ENCODE measurements at places on chromosomes 5 and 9.

DNA sequence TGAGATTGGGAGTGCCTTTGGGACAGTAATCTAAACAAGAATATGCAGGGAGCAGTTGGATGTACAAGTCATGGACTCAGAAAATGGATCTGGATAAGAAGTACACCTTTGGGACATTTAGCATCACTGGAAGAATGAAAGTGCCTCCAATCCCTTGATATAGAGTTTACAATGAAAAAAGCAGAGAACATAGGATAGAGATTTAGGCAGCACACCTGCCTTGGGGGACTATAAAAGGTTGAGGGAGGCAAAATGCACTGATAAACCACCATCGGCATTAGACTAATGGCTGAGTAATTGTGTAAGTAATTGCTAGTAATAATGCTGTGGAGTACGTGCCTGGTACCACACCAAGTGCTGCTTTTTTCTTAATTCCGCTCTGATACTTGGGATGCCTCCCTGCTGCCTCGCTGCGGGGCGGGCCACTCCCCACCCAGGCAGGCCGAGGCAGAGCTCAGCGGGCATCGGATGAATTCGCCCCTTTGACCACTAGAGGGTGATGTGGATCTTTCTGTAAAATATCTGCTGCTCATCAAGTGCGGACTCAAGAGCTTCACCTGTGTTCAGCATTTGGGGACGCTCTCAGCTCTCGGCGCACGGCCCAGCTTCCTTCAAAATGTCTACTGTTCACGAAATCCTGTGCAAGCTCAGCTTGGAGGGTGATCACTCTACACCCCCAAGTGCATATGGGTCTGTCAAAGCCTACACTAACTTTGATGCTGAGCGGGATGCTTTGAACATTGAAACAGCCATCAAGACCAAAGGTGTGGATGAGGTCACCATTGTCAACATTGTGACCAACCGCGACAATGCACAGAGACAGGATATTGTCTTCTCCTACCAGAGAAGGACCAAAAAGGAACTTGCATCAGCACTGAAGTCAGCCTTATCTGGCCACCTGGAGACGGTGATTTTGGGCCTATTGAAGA is 99.9 kb downstream of the ANKRD18B start:
- peak; percentile 68 for DNase-seq

DNA sequence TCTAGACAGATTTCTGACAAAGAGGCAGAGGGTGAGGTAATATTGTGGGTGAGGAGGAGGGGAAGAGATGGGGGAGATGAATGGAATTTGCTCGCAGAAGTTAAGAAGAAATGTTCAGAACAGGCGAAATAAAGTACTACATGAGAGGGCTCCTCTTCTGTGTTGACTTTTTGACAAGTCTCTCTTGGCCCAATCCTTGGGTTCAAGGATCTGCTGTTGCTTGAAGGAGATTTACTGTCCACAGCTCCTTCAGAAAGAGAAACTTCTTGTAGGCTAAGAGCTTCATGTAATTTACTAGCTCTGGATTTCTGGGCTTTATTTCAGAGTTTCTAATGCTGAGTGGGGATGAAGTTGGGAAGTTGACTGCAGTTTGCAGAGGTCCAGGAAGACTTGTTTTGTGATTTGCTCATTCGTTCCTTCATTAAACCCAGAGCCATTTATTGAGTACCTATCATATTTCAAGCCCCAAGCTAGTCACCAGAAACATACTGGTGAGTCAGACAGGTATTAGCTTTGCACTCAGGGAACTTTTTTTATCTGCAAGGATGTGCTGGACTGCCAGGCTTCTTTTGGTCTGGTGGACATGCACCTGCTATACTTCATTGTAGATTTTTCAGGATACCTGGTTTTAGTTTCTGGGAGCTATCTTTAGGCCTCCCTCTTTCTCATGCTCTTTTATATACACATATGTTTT is 402.9 kb upstream of the CLINT1 start:
- no peak for DNase-seq

DNA sequence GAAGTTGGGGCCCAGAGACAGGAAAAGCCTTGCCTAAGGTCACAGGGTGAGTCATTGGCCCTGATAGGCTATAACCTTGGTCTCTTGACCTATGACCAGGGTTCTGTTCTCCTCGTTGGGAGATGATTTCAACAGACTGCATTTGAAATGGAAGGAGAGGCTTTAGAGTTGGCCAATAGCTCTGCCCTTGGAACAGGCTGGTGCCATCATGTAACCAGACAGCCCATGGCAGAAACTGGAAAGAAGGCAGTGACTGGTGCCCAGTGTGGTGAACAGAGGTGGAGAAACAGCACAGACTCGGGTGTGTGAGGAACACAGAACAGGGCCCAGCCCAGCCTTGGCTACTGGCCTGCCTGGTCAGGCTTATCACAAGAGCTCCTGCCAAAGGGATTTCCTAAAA is 109.8 kb upstream of the SLC25A48 start:
- no peak for DNase-seq

GRCh38 chr5:54603372-54603771 is 85.8 kb downstream of the SNX18 start:
- no peak for DNase-seq

DNA sequence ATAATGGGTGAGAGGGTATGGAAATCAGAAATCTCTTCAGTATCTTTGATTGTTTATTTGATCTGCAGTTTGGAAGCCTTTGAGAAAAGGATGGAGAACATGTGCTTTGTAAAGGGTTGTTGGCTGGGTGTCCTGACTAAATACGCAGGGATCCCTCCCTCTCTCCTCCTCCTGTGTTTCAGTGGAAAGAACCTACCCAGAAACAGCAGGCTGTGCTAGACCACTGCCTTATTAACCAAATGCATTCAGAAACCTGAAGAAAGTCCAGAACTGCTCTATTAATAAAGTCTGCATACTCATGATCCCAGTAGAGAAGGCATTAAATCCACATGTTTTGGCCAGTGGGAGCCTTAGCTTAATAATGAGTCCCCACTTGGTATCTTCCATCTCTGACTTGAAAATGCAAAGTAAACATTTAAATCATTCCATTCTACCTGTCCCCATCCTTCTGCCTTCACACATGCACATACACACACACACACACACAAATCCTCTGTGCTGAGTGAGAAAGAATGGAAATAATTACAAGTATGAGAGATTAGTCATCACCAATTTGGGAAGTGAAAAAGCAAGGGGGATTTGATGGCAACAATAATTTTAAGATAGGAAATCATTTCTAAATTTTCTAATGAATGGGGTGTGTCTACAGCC is 10.0 kb upstream of the LECT2 start:
- DNase-seq, result no peak

DNA sequence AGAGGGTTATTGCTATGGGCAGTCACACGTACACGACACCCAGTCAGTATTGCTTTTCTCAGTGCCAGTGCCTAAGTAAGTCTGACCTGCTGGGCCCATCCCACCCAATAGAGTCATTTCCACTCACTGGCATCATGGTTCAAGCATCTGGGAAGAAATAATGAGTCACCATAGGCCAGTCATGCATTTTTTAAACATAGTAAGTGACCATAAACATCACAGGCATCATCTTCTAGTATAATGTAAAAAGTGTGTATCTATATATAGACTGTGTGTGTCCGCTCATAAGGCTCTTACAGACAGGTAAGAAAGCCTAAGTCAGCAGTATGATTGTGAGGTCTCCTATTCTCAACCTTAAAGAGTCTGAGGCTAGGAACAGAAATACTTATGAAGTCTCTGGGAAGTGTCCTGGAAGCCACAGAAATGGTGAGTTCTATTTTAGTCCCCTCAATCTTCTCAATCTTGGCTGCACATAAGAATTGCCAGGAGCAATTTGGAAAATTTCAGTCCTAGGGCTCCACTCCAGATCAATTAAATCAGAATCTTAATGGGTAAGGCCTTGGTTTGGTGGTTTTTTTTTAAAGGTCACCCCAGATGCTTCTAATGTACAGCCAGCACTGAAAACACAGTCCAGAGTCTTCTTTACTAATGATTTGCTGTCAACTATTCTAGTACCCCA is 65.2 kb downstream of the ZNF366 start:
- no peak for DNase-seq

- DNase-seq, result peak; percentile 21
Measured at GRCh38 chr5:173291722-173292658, 36.2 kb downstream of the STC2 start.

- DNase-seq, result no peak
Measured at GRCh38 chr5:66351813-66352212, 207.7 kb downstream of the SREK1 start.

DNA sequence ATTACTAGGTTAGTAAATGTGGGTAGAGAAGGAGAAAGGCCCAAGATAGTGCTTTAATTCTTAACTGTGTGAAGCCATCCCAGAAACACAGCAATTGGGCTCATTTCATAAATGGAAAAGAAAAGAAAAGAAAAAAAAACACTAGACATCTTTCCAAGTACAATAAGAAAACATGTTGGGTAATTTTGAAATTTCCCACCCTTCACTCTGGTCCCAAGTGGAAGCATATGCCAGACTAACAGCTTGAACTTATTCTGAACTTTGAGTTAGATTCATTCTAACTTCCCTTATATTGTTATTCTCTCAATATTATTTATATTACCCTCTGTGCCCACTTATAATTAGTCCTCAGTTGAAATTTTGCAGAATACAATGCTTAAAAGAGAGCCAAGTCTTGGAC is 113.4 kb upstream of the GHR start:
- DNase-seq, result no peak

DNA sequence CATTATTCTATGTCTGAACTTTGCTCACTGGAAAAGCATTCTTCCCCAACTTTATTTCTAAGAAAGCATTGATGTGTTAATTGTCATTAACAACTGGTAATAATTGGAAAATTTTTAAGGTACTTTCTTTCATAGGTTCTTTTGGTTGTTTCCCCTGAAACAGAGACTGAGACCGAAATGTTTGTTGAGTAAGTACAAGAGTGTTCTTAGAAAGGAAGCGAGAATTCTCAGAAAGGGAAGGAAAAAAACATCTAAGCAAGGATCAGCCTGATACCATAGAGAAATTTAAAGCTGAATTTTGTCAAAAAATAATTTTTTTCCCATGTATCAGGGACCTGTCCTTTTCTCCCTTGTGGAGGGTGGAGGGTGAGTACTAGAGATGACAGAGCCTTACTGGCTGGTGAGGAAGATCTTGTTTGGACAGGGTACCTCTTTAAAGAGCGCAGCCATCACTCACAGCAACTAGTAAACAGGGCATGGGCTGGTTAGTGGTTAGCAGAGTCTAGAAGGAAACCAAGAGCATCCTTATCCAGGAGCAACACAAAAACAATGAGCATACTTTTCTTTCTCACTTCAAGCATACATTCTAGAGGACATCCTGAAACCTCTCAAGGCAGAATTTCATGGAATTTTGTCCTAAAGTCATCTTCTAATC is 898.5 kb downstream of the DNAH5 start:
- no peak for DNase-seq

- DNase-seq, result no peak
Measured at GRCh38 chr5:154477382-154478223, 424 bp downstream of the HAND1 start.

DNA sequence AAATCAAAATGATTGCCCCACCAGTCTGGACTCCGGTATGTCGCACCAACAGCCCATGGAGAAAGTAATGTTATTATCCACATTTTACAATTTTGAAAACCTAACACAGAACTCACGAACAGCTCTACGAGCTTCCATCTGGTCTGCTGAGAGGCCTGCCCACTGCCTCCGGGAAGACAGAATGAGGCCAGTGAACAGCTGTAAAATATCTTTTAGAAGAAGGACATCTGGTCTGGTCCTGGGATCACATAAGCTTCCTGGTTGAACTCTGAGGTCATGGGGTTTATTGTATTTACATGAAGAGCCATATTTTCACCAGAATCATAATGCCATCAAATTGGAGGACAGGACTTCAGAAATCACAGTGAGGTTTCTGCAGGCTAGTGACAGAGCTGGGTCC is 89.0 kb downstream of the FRMD3 start:
- no peak for DNase-seq

- DNase-seq, result no peak
Measured at GRCh38 chr9:76887003-76887821, 18.7 kb downstream of the PRUNE2 start.

DNA sequence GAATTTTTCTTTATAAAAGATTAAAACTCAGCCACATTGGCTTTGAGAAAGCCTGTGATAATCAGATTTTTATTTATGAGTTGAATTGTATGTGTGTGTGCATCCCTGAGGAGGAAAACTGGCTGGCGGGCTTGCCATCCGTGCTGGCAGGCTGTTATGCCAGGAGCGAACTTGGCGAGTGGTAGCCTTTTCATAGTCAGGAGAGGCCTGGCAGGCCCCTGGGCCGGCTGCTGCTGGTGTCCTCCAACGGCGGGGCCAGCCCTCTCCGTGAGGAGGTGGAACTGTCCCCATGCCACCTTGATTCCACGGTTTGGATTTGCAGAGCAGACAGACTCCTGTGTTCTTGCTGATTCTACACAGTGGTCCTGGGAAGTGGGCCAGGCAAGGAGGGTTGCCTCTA is 43.3 kb downstream of the ZNF618 start:
- no peak for DNase-seq

DNA sequence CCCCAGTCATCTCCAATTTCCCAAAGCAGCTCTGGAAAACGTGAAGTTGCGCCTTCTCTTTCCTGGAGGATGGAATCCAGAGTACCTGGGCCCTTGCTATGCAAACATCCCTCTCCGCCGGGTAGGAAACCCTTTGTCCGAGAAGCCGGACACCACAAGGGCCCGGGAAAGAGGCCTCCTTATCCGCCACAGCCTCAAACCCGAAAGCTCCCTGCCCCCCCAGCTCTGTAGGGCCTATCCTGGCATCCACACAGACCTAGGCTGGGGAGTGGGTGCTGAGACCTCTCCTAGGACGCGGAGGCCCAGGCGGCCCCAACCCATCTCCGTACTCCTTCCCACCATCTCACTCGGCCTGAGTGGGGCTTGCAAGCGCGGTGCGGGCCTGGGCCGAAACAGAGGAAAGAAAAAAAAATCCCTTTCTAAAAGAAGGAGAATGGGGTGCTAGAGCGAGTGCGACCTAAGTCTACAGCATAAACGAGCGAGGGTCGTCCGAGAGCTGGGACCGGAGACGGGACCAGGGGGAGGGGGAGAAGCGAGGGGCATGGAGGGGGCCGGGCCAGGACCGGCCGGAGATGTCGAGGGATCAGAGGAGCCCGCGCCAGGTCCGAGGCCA is 624 bp downstream of the FBXW11 start:
- no peak for DNase-seq

DNA sequence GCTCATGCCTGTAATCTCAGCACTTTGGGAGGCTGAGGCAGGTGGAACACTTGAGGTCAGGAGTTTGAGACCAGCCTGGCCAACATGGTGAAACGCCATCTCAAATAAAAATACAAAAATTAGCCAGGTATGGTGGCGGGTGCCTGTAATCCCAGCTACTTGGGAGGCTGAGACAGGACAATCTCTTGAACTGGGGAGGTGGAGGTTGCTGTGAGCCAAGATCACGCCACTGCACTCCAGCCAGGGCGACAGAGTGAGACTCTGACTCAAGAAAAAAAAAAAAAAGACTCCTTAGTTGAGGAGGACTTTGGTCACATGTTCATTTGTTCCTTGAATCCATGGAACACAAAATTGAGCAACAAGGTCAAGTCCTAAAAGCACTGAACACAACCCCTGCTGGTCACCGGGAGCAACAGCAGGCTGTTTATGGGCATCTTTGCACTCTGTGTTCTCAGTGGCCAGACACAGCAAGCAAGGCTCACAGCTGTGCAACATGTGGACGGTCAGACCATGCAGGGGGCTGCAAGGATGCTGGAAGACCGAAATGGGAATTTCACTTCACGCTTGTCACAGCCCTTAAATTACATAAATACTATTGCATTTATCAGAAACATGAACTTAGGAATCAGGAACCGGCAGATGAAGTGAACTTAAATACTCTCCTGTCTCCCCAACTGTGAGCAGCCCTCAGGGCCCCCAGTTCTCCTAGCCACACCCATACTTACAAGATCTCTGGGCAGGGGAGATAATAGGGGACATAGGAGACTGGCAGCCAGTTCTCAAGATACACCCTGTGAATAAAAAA is 2.8 kb downstream of the GBGT1 start:
- peak; percentile 20 for DNase-seq

GRCh38 chr9:87535817-87536539 is 38.3 kb downstream of the DAPK1 start:
- no peak for DNase-seq
